ENCODE measurements at places on chromosomes 1 and 21. TPM values are rescaled to one million over a fixed set of nuclear protein-coding genes. Genes with fewer than 3 reads are reported as not detected.

The S100A1 gene
- 3.4 TPM for polyA plus RNA-seq

The SLC6A17 gene
- polyA plus RNA-seq = 0.30 TPM

The HAO2 gene
- 6.0 TPM for polyA plus RNA-seq

GRCh38 chr1:117389284-117389683 is 22.0 kb downstream of the MAN1A2 start:
- no peaks in the 10 kb centered on the region for H3K36me3 ChIP-seq
- DNase-seq = no peak
- H3K27ac ChIP-seq = no peak overlapping the region
- no peaks in the 10 kb centered on the region for H3K4me1 ChIP-seq

DNA sequence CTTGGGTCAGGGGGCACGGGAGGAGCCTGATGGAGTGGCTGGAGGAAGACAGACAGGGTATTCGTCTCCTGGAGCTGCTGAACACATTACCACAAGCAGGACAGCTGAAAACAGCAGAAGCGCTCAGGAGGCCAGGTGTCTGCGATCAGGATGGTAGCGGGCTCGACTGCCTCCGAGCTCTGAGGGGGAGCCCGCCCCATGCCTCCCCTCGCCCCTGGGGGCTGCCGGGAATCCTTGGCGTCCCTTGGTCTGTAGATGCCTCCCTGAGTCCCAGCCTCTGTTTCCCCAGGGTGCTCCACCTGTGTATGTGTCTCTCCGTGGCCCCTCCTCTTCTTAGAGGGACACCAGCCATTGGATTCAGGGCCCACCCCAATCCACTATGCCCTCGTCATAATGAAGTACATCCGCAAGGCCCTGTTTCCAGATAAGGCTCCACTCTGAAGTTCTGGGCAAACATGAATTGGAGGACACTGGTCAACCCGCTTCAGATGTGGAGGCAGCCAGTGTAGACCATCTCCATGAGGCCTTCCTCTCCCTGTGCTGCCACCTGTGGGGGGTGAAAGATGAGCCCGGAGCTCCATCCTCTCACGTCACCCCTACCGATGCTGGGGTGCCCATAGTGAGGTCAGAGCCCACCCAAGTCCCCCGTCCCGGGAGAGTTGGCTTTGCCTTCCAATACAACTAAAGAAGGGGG is 67.8 kb downstream of the SPSB1 start:
- H3K4me1 ChIP-seq = no peaks in the 10 kb centered on the region
- H3K4me3 ChIP-seq = no peak overlapping the region
- H3K27me3 ChIP-seq = peaks cover 15% of the 10 kb centered on the region
- H3K27ac ChIP-seq = no peak overlapping the region

DNA sequence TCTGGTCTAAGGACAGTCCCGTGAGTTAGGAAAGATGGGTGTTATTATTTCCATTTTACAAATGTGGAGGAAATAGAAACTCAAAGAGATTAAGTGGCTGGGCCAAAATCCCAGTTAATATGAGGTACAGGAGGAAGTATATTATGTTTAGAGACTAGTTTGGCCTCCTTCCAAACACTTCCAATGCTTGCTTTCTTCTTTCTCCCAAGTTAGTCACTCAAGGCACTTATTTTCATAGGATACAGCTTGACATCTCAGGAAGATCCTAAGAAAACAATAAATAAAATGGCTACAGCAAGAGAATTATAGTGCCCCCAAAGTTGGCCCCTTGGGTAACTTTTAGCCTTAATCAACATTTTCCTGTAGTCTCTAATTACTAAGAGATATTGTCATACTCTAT is 47.5 kb upstream of the IPO9 start:
- no peaks in the 10 kb centered on the region for H3K36me3 ChIP-seq
- no peak overlapping the region for H3K27ac ChIP-seq
- H3K4me3 ChIP-seq = no peak overlapping the region
- DNase-seq = no peak

Measured in thymus (tissue), 14 donors.